ENCODE measurements at places on chromosomes 5 and 9.

DNA sequence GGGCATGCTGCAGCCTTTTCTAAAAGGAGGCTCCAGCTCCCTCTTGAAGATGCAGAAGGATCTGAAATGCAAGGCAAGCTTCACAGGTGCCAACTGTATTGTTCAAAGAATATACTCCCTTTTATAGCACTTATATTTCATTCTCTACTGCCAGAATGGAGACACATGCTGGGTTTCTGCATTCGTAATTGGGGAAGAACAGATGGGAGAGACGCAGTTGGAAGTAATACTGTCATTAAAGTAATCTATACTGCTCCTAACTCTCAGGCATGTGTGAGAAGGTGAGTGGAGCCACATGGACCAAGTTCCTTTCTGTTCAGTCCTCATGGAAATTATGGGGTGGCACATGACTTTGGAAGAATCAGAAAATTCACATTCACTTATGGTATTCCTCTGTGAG lies 226.4 kb downstream of the TRIM32 start:
- no peak for DNase-seq

- DNase-seq = no peak
Observed at GRCh38 chr5:164345173-164345849, 839.9 kb downstream of the MAT2B start.

GRCh38 chr9:134216961-134217360 lies 52.6 kb upstream of the RNU6ATAC start:
- DNase-seq = no peak

DNA sequence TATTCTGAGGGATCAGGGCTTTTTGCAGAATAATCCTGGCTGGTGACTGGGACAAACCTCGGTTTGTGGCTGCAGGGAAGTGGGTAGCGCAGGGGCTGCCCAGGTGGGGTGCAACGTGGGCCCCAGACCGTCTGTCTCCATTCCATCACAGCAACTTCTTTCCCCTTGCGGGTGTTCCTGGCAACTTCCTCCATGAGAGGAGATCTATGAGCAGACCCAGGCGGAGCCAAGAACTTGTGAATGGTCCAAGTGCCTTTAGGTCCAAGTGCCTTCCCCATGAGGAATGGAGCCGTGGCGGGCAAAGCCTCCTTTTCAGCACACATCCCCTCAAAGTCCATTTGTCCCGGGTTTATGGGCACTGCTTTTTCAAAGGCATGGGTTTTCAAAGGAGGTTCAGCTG lies 136.5 kb downstream of the PHF2 start:
- no peak for DNase-seq

DNA sequence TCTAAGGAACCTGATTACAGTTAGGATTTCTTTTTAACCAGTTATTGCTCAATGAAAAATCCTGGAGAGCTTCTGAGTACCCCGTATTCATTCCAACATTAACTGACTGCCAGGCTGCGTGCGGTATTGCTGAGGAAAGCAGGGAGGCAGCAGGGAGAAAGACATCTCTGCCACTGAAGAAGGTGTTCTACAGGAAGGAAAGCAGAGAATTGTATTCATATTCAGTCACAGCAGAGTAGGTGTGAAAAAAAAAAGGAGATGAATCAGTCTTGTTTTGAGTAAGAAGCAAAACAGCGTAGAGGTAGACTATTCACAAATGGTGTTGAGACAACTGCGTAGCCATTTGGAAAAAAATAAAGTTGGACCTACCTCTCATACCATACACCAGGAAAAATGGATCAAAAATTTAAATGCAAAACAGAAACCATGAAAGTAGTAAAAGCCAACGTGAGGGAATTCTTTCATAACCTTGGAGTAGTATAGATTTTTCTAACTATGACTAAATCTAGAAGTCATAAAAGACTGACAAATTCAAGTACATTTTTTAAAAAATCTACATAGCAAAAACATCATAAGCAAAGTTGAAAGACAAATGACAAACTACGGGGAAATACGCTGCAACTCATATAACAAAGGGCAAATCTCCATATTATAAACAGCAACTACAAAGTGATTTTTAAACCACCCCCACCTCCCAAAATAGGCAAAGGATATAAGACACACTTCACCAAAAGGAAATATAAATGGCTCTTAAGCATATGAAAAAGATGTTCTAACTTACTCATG lies 9.9 kb upstream of the NR4A3 start:
- no peak for DNase-seq

DNA sequence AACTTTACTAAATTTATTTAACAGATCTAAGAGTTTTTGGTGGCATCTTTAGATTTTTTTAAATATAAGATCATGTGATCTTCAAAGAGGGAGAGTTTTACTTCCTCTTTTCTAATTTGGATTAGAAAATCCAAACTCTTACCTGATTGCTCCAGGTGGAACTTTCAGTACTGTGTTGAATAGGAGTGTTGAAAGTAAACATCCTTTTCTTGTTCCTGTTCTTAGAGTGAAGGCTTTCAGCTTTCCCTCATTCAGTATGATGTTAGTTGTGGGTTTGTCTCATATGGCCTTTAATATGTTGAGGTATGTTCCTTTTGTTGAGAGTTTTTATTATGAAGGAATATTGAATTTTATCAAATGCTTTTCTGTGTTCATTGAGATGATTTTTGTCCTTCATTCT lies 650.0 kb upstream of the SGCD start:
- no peak for DNase-seq

GRCh38 chr5:71904852-71905251 lies 185.8 kb downstream of the CARTPT start:
- no peak for DNase-seq

DNA sequence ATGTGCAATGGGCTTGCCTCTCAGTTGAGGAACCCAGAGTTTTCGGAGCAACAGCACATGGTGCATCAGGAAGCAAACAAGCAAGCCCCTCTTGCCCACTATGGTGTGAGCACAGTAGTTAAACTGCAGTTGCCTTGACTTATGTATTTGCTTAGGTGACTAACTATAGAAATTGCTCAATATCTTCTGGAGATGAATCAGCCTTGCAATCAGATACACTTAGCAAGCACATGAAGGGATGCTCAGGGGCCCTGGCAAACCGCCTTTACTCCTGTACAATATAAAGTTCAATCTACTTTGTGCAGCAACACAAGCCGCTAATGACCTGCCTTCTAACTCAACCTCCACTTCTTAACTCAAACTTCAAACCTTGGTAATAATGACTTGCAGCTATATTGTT lies 581.7 kb upstream of the RIOK2 start:
- no peak for DNase-seq

DNA sequence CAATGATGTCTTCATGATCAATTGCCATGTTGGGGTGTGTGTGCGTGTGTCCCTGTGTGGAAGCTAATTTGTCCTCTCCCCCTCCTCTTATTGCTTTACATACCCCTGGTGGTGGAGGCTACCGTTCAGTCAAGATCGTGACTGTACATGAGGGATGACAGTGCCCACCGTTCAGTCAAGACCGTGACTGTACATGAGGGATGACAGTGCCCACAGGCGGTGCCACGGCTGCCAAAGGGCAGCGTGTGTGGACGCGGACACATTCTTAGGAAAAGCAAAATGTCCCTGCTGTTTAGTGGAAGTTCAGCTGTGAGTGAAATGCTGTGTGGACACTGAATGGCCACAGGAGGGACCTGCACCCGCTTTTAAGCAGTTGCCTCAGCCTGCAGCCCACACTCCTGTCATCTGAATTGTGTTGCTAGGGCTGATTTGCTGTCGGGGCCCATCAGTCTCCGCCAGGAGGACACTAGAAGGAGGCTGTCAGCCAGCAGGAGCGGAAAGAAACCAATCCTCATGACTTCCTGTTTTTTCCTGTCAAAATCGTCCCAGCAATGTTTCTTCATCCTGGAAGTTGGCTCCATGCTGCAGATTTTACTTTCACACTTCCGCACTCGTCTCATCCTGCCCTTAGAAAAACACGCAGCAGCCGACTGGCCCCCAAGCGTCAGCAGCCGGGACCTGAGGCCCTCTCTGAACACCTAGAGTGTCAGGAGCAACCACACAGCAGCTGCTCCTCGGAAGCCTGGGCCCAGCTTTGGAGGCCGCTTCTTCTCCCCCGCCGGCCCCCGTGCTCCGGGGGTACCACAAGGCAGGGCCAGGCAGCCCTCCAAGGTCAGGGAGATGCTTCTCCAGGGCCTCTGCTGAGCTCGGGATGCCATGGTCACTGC lies 9.1 kb downstream of the OR2V1 start:
- DNase-seq = no peak

DNA sequence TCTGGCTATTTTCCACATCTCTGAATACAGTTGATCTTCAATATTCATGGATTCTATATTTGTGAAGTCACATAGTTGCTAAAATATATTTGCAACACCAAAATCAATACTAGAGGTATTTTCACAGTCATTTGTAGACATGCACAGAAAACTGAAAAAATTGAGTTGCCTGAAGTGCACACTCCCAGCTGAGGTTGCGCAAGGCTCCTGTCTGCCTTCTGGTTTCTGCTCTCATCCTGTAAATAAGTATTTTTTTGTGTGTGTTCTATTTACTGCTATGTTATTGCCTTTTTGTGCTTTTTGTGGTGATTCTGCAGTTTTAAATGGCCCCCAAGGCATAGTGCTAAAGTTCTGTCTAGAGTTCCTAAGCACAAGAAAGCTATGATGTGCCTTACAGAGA lies 371.1 kb upstream of the GRAMD2B start:
- DNase-seq = no peak

- DNase-seq = no peak
Observed at GRCh38 chr5:63727583-63727982, 234.7 kb downstream of the HTR1A start.

- DNase-seq = no peak
Observed at GRCh38 chr5:145797336-145797735, 37.8 kb downstream of the PRELID2 start.

DNA sequence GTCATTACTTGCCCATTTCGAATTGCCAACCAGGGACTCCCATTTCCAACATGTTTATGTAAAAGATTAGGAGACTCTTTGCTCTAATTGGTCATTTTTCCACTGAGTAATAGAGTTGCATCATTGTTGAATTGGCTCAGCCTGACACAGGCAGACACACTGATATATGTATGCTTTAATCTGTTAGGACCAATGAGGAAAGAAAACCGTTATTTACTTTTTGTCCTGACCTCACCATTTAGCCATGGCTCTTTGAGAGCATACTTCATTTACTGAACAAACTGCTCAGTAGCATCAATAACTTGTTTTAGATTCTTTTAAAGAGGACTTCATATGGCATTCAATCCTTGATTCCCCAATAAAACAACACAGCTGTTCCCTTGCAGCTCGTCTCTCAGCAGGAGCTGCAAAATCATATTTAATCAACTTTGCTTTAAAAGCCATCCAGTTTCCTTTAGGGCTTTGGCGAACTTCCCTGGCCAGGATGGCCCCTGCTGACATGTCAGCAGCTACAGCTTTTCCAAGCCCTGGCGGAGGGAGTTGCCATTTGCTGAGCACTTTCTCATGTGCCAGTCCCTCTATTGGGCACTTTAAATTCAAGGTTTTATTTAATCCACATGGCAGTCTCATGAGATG lies 251.5 kb upstream of the TNC start:
- DNase-seq = no peak

DNA sequence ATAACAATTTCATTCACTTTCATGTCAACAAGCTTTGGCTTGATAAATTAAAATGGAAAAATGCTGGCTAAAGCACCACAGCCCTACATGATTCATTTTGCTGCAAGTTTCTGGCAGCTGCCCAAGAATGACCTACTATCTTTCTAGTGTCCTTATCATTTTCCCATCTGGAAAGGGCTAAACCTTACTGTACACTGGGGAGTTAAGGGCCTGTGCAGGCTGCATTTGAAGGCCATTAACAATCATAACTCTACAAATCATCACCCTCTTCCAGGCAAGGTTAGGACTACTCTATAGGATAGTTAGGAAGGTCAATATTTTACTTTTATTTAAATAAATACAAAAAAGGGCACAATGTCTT lies 579.7 kb upstream of the ZNF608 start:
- DNase-seq = no peak

GRCh38 chr5:160001457-160001856 lies 7.5 kb upstream of the TTC1 start:
- no peak for DNase-seq

DNA sequence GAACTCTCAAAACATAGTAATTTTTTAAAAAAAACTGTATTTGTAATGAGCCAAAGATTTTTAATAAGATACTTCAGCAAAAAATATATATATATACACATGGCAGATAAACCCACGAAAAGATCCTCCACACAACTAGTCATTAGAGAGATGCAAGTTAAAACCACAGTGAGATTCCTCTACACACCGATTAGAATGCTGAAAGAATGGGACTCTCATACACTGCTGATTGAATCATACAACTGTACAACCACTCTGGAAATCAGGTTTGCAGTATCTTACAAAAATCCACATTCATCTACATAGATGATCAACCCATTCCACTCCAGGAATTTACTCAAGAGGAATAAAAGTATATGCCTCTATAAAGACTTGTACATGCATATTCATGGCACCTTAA lies 43.7 kb downstream of the RASEF start:
- DNase-seq = no peak

DNA sequence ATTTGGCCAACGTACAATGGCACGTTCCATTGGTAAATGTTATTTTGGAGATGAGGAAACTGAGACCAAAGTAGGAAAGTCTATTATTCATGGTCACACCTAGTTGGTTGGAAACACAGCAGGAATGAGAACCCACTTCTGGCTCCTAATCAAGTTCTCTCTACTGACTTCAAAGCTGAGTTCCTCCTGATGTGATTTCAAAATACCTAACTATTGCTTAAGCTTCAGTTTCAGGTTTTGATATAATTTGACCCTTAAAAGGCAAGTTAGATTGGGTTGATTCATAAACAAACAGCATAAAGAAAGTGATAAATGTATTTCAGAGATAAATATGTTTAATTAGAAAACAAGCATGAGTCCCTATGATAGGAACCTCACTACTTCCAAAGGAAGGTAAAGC lies 312.5 kb downstream of the PARP8 start:
- no peak for DNase-seq

- DNase-seq = no peak
Observed at GRCh38 chr5:1728846-1729245, 70.8 kb downstream of the MRPL36 start.

DNA sequence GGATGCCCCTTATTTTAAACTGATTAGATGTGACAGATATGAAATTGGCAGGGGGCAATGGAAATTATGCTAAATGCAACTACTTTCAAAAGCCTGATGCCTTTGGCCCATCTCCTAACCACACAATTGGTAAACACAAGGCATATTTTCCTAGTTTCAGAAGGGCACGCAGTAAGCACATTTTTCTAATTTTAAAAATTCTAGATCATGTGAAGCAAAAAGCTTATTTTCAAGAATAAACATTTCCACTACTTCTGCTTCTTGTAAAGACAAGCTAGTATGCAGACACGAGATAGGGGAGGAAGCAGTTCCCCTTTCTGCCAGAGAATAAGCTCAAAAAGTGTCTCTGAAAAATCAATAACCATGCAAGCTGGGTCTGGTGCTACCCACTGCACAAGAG lies 67.7 kb downstream of the ABCA1 start:
- DNase-seq = no peak

Measured in tibial nerve (tissue), 4 donors.